Spinal cord (tissue), 10 donors: ENCODE measurements at places on chromosomes 2 and 18. TPM values are rescaled to one million over a fixed set of nuclear protein-coding genes. Genes with fewer than 3 reads are reported as not detected.

- DNase-seq = no peak
Observed at GRCh38 chr2:160010361-160011145, 51.9 kb downstream of the PLA2R1 start.

DNA sequence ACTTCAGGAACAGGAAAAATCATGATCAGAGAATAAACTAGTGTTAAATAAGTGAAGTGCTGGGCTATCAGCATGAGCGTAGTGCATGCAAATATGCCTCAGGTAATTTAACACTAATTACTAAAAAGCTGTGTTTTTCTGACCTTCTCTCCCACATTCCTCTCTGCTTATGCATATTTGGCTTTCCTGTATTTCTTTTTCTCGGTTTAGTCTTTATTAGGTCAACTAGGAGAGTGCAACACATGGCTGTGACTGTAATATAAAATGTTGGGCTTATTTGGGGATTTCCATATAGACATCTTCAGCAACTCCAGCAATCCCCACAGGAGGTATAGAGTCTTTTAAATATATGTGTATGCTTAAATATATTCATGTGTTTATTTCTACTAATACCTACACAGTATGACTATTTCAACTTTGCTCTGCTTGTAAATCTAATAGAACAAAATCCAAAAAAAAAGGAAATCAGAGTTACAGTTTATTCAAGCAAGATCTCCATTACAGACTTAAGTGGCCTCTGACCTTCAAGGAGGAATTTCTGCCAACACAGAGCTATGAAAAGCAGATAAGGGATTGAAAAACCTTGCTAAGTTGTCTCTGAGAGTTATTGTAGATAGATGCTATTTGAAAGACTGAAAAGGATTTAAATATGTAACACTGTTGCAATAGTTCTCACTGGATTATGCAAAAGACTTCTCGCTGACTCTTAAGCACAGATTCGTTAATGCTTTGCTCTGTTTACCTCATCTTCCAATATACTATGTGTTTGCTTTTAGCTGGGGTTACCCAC lies 359.5 kb upstream of the RGPD4 start:
- DNase-seq = no peak

DNA sequence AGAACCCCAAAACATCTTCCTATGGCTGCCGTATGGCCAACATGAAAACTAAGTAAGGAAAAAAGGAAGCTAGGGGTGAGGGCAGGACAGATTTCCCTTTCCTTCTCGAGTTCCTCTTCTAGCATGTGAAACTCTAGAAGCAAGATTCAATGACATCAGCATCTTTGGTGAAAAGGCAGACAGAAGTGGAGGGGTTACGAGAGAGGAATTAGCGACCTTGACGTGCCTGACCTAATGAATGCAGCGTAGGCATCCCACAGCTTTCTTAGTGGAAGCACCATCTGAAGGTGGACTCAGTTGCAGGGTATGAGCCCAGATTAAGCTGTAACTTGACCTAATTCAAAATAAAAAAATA lies 47.9 kb upstream of the PELI1 start:
- no peak for DNase-seq

RMDN2 gene
- 16.7 TPM for total RNA-seq

DNA sequence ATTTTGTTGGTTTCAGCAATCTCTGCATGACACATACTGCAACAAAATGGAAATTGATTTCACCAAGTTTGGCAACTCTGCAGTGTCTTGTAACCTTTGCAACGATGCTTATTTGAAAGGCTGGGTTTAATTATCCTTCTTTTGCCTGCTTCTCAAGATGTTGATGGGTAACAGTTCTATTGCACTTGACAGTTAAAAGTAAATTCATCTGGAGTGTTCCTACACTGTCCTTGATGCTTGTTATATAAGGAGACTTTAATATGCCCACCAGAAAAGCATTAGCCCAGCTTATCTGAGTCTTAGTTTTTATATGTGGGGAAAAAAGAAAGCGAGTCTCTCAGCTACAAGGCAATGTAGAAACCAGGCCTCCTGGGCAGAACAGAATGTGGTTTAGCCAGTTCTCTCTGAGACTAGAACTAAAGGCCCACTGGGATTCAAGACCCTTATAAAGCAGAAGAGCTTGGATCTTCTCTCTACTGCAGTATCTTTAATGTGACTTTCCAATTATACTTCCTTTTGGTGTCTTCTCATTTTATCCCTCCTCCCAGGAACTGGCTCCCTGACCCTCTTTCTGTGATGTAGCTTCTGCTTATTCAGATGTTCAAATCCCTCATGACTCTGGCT lies 106.8 kb upstream of the LYPD6 start:
- no peak for DNase-seq

GRCh38 chr2:33929467-33929866 lies 330.4 kb upstream of the FAM98A start:
- DNase-seq = no peak

SRBD1 gene
- total RNA-seq = 22.7 TPM

SERPINB12 gene
- not detected for total RNA-seq

SCN2A gene
- 107 TPM for total RNA-seq

UBXN2A gene
- total RNA-seq = 27.1 TPM

DNA sequence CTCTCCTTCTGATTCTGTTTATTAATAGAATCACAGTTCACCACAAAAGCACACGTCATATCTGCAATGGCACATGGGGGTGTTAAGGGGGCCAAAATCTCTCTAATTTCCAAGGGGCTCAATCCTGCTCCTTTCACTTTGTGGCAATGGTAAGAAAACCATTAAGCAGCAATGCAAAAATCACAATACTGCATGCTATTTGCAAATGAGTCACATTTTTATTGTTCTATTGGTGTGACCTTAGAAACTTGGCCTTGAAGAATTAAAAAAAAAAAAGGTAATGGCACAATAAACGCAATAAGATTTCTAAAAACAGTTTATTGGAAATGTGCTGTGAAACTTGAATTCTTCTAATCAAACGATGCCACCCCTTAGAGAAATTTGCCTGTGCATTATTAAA lies 251.5 kb downstream of the ZNF521 start:
- DNase-seq = no peak

DNA sequence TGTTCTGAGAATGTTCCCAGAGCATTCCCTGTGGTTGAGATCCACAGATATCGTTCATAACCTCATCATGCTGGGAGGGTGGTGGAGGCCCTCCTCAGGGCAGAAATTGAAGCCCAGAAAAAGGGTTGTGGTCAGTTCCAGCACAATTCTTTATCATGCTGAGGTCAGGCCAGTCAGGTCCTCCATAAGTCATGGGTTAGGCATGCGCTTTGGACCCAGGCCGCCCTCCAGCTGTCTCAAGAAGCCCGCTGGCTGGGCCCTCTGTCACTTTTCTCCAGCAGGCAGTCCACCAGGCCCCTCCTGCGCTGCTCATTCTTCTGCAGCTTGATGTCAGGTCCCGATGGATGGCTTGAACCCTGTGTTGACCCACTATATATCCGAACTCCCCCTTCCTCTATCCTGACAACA lies 151.1 kb upstream of the NT5C1B start:
- DNase-seq = no peak

SLC66A3 gene
- 18.0 TPM for total RNA-seq

- peak; percentile 69 for DNase-seq
Observed at GRCh38 chr18:67932271-67932670, 415.8 kb upstream of the DSEL start.

DNA sequence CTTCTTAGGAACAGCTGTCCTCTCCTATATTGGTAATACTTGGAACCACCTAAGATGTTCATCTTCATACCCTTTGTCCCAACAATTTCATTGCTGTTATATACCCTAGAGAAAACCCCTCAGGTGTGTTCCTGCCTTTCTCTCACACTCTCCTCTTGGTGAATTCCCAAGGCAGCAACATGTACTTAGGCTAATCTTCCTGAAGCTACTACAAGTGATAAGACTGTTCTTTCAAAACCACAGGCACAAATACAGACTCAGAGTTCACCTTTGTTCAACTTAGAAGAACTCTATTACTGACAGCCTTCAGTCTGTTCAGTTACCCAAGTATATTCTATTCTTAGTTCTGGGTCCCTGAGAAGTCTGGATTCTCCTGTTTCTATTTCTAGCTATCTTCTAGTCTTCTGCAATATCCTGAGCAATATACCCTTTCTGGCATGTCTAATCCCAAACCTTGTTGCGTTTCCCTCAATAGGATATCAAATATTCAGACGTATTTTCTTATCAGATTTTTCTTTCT lies 247.7 kb upstream of the STON1 start:
- no peak for DNase-seq

UGT1A3 gene
- not detected for total RNA-seq

DNA sequence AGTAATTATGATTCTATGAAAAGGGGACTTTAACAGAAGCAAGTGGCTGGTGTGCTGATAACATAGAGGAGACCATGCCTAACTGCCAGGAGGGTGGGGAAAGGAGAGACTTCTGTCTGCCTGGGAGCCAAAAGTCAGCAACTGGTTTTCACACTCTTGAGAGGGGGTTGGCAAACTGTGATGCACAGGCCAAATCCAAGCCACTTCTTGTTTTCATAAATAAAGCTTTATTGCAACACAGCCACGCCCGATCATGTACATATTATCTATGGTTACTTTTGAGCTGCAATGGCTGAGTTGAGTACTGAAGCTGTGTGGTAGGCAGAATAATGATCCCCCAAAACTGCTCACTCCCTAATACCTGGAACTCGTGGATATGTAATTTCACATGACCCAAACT lies 208.4 kb downstream of the LNPK start:
- DNase-seq = no peak

GRCh38 chr2:6445156-6445555 lies 420.6 kb downstream of the CMPK2 start:
- DNase-seq = no peak

MEP1B gene
- total RNA-seq = 0.11 TPM
